ENCODE measurements at places on chromosomes 4 and X. TPM values are rescaled to one million over a fixed set of nuclear protein-coding genes. Genes with fewer than 3 reads are reported as not detected.

DNA sequence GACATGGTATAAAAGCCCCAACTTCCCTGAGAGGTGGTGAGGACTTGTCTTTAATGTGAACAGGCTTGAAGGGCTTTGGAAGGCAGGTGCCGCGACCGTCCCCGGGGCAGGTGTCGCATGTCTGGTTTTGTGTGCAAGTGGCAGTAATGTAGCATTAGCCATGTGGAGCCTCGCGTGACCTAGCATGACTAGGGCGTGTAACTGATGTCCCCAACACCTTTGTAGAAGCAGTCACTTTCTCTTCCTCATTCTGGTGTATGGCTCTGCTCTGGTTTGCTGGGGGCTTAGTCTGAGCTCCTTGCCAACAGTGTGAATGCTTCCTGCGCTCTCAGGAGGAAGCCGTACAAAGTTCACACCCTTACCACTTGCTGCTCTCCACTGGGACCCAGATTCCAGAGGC is 145.7 kb downstream of the AMMECR1 start:
- peaks cover 10% of the 10 kb centered on the region for H3K4me1 ChIP-seq
- no peaks in the 10 kb centered on the region for H3K27me3 ChIP-seq
- no peak overlapping the region for H3K27ac ChIP-seq
- no peaks in the 10 kb centered on the region for H3K36me3 ChIP-seq
- H3K4me3 ChIP-seq, result no peak overlapping the region
- DNase-seq, result no peak

GRCh38 chr4:137890812-137891211 is 351.3 kb downstream of the SLC7A11 start:
- no peak for DNase-seq
- peaks cover 11% of the 10 kb centered on the region for H3K4me1 ChIP-seq
- H3K27me3 ChIP-seq, result no peaks in the 10 kb centered on the region
- H3K27ac ChIP-seq, result no peak overlapping the region

DNA sequence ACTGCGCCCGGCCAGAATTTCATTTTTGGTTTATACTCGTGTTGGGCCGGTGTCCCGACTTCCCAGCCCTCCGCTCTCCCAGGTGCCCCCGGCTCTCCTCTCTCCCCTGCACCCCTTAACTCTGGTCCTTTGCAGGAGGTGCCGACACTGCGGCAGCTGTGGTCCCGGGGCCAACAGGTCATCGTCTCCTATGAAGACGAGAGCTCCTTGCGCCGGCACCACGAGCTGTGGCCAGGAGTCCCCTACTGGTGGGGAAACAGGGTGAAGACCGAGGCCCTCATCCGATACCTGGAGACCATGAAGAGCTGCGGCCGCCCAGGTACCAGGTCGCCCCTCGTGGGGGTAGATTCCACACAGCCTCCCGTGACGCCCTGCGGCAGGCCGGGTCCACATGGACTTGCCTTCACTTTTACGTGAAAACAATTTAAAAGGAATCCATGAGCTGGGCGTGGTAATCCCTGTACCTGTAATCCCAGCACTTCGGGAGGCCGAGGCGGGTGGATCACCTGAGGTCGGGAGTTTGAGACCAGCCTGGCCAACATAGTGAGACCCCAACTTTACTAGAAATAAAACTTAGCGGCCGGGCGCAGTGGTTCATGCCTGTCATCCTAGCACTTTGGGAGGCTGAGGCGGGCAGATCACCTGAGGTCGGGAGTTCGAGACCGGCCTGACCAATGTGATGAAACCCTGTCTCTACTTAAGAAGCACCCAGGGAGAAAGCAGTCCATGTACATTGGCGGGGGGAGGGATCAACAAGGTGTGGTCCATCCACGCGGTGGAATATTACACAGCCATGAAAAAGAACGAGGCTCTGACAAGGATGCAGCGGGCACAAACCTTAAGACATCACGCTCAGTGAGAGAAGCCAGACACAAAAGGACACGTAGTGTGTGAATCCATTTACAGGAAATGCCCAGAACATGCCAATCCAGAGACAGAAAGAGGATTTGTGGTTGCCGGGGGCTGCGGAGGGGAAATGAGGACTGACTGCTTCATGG is 12.0 kb downstream of the PLCXD1 start:
- H3K4me3 ChIP-seq, result no peak overlapping the region
- H3K27me3 ChIP-seq, result no peaks in the 10 kb centered on the region
- no peak overlapping the region for H3K27ac ChIP-seq
- no peak for DNase-seq

DNA sequence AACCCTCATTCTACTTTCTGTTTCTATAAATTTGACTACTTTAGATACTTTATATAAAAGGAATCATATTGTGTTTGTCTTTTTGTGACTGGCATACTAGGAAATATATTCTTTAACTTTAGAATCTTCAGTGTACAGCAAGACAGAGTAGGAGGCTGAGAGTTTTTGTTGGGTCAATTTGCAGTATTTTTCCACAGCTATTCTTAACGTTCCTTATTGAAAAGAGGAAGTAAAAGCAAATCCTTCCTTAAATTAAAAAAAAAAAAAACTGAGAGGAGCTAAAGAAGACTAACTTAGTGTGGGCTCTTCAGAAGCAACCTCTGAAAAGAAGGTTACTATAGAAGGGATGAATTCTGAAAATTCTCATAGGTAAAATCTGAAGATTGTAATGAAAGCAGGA is 1194.6 kb downstream of the ADGRL3 start:
- H3K4me1 ChIP-seq, result no peaks in the 10 kb centered on the region
- no peak for DNase-seq
- H3K27me3 ChIP-seq, result no peaks in the 10 kb centered on the region

GRCh38 chr4:130124066-130124465 is 1028.1 kb downstream of the C4orf33 start:
- H3K27ac ChIP-seq, result no peak overlapping the region
- H3K4me1 ChIP-seq, result no peaks in the 10 kb centered on the region
- no peak for DNase-seq
- H3K36me3 ChIP-seq, result no peaks in the 10 kb centered on the region
- no peaks in the 10 kb centered on the region for H3K27me3 ChIP-seq

DNA sequence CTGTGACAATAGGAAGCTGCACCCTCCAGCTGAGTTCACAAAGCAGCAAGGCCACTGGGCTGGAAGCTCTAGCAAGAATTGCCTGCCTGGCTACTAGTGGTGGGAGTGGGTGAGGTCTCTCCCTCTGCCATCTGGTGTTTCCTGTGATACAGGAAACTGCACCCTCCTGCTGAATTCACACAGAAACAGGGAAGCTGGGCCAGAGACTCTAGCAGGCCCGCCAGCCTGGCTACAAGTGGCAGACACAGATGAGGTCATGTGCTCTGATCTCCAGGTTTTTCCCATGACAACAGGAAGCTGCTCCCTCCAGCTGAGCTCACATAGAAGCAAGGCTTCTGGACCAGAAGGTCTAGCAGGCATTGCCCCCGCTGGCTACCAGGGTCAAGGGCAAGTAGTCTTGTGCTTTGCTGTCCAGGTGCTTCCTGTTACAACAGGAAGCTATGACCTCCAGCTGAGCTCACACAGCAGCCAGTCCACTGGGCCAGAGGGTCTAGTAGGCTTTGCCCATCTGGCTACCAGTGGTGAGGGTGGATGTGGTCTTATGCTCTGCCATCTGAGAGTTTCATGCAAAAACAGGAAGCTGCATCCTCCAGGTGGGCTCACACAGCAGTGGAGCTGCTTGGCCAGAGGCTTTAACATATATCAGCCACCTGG is 41.5 kb upstream of the ZXDA start:
- H3K27ac ChIP-seq, result no peak overlapping the region
- no peak overlapping the region for H3K4me3 ChIP-seq
- no peaks in the 10 kb centered on the region for H3K4me1 ChIP-seq
- H3K36me3 ChIP-seq, result no peaks in the 10 kb centered on the region
- no peaks in the 10 kb centered on the region for H3K27me3 ChIP-seq

DNA sequence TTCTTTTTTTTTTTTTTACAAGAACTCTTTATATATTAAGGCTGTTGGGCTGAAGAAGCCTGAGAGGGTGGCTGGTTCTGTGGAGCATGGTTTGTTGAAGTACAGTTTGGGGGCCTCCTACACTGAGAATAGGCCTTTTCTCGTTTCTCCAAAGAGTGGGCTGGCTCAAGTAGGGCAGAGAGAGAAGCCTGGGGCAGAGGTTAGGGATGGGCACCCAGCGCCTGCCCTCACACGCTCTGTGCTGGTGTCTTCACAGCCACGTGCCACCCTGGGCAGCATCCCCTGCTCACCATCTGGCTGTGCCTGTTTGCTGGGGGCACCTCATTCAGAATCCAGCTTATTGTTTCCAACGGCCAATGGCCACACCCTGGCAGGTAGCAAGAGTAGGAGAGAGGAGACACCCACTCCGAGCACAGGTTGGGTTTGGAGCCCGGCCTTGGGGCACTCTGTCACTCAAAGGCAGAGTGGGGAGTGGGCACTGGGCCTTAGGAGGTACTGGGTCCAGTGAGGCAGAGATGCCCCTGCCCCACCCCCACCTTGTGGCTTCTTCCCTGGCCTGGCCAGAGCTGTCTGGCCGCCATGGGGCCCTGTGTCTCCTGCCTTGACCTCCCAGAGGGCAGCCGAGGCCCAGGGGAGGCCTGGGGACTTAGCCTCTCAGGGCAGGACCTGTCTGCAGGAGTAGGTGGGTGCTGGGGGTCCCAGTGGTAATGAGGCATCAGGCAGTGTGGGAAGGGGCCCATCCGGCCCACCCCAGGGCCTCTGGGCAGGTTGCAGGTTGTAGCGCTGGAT is 2.9 kb downstream of the MSANTD1 start:
- no peak for DNase-seq
- H3K27me3 ChIP-seq, result no peaks in the 10 kb centered on the region
- peaks cover 9% of the 10 kb centered on the region for H3K4me1 ChIP-seq
- no peak overlapping the region for H3K27ac ChIP-seq
- H3K36me3 ChIP-seq, result no peaks in the 10 kb centered on the region
- no peak overlapping the region for H3K4me3 ChIP-seq

DNA sequence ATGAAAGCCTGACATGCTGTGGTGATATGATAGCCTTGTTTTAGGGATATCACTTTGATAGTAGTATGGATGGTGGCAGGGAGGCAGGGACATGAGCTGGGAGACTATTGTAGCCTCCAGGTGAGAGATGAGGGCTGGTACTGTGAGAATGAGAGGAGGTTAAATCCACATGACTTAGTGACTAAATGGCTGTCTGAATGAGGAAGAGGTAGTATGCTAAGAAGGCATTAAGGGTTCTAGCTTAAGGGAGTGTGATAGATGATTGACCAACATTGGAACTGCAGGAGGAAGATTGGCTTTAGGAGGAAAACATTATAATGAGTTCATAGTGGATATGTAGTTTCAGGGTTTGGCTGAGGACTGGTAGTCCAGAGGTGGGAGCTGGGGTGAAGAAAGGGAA is 195.0 kb upstream of the ANK2 start:
- 0 out of 2 replicates have a peak, but pooled peaks cover 4% of the 10 kb centered on the region for H3K27me3 ChIP-seq
- H3K27ac ChIP-seq, result no peak overlapping the region
- H3K4me3 ChIP-seq, result no peak overlapping the region
- DNase-seq, result no peak
- H3K36me3 ChIP-seq, result no peaks in the 10 kb centered on the region
- peaks cover 10% of the 10 kb centered on the region for H3K4me1 ChIP-seq

The TMEM150C gene
- total RNA-seq, result 0.06 TPM

The PDZD4 gene
- total RNA-seq, result 0.09 TPM

The CT45A1 gene
- total RNA-seq, result not detected

The IL21 gene
- not detected for total RNA-seq
